ENCODE measurements at places on chromosomes 7 and 10.

- no peak for DNase-seq
These were observed 12.8 kb downstream of the HKDC1 start for GRCh38 chr10:69232736-69233480.

- DNase-seq: no peak
These were observed 25.3 kb upstream of the C10orf71 start for GRCh38 chr10:49273626-49274025.

GRCh38 chr10:103716206-103717160 is 138.9 kb downstream of the SH3PXD2A start:
- no peak for DNase-seq

DNA sequence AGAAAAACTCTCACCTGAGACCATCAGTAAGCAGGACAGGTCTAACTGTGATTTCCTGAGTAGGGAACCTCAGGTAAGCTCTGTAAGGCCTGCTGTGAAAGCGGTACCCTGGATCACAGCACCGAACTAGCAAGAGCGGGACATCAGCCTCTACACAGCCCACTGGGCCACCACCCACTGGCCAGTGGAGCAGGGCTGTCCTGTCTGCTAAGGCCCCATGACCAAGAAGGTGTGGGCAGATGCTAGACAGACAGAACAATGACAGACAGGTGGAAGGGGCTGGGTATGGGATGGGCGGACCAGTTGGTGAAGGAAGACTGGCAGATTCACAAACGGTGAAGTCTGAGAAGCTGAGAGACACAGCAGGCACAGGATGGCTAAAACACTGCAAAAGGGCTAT is 79.4 kb upstream of the DDC start:
- no peak for DNase-seq

DNA sequence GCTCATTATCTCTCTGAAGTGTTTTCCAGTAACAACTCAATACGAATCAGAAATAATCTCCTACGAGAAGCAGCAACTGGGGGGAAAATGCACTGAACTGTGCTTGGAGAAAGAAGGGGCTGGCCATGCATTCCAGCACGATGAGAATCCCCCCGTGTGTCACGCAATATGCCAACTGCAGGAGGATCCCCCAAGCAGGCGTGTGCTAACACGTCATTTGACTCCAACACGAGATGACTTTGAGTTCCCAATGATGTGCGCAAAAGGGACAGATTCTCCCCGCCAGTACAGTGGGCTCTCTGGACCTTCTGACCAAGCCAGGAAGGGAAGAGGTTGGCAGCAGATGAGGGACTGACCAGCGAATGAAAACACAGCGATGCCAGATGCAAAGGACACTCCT is 105.5 kb downstream of the KCNMA1 start:
- no peak for DNase-seq

DNA sequence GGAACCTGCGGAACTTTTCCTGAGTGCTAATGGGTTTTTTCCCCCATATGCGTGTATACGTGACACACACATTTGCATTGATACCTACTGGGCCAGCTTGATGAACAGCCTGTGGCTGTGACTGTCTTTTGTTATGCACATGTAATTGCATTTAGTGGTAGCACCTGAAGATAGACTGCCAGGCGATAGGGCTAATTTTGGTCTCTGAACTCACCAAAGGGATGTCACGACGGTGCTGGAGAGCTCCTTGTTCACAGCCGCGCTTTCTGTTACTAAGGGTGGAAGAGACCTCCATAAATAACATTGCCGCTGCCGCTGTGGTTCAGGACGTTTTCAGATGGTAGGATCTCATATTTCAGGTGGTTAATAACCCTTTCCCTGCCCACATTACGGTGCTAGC is 133.2 kb downstream of the CAMK1D start:
- no peak for DNase-seq

DNA sequence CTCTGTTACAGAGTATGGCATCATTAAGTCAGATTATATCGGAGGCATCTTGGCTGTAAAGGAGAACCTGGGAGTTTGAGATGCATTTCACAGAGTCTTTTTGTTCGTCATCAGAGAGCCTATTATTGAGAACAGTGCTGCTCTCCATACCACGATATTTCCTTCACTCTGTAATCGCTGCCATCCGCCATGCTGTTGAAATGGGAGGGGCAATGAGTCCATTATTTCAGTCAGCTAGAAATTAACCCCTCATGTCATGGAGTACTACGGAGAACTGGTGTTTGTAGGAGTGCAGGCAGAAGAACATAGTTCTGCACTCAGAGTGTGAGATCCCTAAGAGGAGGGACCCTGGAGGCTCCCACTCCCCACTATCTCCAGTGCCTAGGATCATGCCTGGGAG is 59.2 kb downstream of the SLC16A12 start:
- DNase-seq: no peak

DNA sequence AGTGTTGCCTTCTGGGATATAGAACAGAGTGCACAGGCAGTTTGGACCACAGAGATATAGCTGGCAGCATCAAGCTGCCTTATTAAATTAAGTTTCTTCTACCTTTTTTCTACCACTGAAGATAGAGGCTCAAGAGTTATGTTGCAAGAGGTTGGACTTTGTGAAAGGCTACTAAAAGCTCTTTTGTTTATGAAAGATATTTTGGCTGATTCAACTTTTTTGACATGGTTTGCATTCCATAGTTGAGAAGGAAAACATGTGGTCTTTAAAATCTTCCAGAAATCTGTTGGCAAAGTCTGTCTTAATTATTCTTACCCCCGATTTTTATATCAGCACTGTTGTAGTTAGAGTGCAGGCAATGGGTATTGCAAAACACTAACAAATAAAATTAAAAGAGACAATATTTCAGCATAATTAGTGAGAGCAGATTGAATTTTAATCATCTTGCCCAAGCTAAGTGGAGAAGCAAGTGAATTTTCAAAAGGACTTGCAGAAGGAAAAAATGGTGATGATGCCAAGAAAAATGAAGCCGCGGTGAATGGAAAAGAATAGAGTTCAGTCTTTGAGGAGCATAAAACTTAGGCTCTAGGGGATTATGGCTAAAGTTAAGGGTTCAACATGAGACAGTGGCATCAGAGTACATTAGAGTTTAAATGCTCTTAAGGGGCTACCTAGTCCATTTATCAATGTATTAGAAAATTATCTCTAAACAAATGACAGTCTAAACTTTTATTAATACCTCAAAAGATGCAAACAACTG is 450.9 kb upstream of the CNTNAP2 start:
- DNase-seq: no peak

- DNase-seq: no peak
These were observed 247.8 kb downstream of the OTUD1 start for GRCh38 chr10:23686722-23687121.

DNA sequence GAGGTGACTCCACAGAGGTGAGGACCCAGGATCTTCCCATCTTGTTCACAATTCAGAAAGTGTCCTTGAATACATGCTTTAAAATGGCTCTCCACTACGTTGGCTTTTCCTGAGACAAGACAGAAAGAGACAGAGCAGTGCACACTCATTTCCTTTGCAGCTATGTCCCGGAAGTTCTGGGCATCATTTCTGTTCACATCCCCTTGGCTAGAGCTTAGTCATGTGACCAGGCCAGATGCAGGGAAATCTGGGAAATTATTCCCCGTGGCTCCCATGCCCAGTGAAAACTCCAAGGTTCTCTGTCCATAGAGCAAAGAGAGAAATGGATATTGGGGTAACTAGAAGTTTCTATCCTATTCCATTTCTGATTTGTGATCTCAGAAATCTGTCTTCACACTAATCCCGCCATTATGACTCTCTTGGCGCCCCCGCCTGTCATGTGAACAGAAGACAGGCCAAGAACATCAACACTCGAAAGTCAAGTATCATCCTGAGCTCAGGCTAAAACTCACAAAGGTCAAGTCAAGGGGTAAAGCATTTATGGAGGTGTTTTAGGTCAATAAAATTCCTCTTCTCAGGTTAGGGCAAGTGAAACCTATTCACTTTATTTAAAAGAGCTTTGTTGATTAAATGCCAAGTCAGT is 251.4 kb upstream of the HABP2 start:
- DNase-seq: no peak

DNA sequence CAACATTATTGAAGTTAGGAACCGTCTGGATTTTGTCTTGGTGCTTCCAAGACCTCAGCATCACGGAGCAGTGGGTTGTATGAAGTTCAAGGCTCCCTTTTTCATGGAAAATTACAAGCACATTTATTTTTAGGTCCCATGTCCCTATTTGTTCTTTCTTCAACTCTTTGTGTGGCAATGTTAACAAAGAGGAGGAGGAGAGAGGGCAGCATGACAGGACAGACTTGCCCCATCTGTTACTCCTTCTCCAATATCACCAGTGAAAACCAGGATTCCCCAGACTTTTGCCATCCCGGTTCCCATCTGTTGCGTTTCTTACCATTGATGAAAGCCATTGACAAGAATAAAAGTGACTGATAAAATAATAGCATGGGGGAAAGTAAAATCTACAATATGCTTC is 28.6 kb downstream of the EEPD1 start:
- no peak for DNase-seq
